ENCODE measurements at places on chromosomes 16 and 17. TPM values are rescaled to one million over a fixed set of nuclear protein-coding genes. Genes with fewer than 3 reads are reported as not detected.

Gene SULT1A2
- 0.60 TPM for polyA plus RNA-seq

- DNase-seq, result no peak
Observed at GRCh38 chr16:21100447-21100846, 50.2 kb downstream of the DNAH3 start.

- DNase-seq, result no peak
Observed at GRCh38 chr17:67293251-67294203, 48.5 kb upstream of the HELZ start.

DNA sequence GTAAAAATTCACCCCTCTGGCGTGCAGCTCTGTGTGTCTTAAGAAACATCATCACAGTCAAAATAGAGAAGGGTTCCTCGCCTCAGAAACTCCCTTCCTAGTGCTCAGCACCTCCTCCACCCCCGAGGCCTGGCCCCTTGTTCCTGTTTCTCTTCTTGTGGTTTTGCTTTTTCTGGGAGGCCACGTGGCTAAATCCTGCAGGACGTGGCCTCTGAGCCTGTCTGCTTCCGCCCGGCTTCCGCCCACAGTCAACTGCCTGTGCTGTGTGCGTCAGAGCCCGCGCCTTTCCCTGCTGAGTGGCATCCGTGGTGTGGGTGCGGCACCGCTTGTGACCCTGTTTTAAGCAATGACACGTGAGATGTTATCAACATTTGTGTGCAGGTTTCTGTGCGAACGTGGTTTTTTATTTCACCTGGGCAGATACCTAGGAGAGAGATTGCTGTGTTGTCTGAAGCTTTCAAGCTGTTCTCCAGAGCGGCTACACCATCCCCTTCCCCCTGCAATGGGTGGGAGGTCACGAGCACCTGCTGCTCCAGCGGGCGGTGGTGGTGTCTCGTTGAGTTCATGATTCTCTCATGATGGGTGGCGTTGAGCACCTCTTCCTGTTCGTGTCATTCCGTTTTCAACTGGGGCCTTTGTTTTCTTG is 21.7 kb downstream of the ACSF3 start:
- DNase-seq, result peak; percentile 43

DNA sequence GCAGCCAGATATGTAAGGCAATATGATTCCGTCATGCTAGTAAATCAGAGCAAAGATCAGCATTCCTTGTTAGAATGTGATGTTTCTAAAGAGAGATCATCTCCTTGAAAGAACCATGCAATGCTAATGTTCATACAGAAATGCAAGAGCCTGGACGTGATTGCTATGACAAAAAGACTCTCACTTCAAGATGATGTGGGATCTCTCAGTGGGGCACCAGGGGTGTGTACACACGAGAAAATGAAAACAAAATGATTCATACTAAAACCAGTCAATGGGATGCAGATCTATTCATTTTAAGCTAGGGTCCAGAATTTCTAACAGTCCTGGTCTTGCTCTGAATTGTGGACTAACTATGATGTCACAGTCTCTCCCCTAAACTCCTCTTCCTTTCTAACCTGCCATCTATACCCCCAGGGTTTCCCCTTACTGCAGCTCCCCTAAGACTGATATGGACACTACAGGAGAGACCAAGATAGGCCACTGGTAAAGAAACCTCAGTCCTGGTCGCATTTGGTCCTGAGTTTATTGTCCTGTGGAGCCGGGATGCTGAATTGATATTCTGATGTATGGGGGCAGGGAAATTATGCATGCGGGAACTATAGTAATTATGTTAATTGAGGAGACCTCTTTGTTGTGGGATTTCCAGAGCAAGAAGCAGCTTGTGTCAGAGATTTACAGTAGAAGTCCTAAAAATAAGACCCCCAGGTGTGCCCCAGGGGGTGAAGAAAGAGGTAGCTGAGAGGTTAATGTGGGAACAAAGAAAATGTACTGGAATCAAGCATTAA is 179.0 kb downstream of the PMP22 start:
- DNase-seq, result no peak

Gene IL34
- polyA plus RNA-seq, result 4.6 TPM

DNA sequence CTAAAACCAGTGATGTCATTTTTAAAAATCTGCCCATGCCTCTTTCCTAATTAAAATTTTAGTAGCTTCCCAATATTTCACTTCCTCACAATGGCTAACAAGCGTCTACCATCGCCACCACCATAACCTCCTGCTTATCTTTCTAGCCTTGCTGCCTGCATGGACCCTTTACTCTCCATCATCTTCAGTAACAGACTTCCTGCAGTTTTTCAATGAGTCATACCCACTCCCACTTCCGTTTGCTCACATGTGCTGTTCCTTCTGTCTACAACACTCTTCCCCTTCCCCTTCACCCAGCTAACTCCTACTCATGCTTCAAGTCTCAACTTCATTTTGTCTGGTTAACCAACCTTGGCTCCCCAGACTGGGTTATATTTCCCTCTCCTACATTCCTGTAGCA is 12.8 kb upstream of the SKAP1 start:
- no peak for DNase-seq
